ENCODE measurements at places on chromosomes 2 and 18.

DNA sequence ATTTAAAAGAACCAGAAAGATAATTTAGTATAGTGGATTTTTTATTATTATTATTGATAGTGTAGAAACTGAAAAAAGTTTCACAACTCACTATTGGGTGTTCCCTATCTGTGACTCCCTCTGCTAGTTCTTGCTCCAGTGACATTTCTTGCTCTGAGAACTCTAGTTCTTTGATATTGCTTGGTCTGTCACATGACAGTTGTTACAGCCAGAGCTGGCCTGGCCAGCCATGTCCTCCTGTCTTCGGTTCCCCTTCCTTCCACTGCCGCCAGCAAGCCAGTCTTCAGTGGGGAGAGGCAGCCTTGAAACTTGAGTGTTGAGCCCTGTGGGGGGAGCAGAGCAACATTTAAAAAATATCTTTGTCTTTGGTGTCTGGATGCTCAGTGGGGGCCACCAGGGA lies 7.6 kb upstream of the THOC1 start:
- DNase-seq, result no peak

DNA sequence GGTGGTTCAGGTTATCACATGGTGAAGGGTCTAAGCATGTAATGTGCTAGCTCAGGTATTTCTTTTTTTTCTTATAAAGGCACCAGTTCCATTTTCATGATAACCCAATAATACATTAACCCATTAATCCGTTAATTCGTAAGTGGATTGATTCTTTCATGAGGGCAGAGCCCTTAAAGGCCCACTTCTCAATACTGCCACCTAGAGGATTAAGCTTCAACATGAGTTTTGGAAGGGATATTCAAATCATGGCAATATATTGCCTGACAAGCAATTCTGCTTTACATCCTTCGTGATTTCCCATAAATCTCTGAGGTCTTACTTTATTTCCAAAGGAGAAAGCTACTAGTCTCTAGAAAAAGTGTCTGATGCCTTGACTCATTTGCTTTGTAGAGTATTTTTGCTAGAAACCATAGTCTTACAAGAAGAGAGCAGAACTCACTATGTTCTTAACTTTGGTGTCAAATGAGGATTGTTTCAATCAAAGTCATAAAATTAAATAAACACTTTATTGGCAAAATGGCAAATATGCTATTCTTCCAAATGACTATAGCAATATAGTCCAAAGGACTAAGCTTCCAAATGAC lies 271.3 kb downstream of the KCNS3 start:
- DNase-seq, result no peak

DNA sequence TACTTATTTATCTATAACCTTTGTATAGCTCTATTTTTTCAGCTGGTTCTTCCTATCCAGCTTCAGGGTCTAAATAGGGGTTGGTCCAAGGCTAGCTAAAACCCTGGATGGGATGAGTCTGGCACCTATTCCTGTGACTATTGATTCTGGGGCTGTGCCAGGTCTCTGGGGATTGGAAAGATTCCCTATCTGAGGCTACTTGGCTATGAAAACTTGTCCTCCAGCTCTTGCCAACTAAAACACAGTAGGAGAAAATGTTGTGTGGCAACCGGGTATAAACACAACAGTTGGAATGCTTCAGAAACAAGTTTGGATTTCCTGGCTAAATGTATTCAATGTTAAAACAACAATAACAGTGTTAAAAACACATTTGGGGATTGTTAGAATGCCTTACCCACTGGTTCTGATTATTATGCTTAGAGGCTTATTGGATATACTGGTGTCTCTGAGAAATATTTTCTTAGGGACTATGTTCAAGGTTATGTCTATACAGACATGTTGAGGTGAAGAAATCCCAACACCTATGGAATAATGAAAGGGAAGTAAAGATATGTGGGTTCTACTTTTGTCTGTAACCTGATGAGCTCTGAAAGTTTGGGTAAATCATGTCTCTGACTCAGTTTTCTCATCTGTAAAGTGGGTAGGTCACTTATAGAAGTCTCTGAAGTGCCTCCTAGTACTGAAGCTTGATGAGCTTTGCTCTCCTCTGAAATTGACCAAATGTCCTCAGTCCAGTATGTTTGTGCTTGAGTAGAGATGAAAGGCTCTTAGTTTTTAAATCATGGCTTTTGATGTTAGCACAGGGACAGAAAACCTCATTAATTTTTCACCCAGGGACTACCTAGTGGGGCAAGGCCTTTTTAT lies 460.7 kb downstream of the MTX2 start:
- DNase-seq, result no peak

- DNase-seq, result no peak
Measured at GRCh38 chr2:48530033-48530811, at the start of gene STON1. STON1 (plus strand) TSS chr2:48530154; CDS start chr2:48580634, 50,480 bp downstream.

DNA sequence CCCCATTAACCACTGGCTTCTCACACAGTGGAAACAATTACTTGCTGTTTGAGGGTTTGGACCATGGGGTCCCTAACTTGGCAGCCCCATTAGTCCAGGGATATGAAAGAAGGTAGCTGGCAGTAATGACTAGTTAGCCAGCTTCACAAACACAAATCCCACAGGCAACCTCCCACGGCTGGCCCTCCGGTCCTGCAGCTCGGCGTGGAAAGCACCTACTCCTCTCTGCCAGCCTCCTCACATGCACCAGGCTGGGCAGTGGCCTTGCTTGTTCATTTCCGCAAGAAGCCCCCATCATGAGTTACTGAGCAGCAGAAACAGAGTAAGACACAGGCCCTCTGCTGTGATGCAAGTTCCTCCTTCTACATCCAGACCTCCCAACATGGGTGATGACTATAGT lies 13.7 kb downstream of the C1QL2 start:
- DNase-seq, result no peak

DNA sequence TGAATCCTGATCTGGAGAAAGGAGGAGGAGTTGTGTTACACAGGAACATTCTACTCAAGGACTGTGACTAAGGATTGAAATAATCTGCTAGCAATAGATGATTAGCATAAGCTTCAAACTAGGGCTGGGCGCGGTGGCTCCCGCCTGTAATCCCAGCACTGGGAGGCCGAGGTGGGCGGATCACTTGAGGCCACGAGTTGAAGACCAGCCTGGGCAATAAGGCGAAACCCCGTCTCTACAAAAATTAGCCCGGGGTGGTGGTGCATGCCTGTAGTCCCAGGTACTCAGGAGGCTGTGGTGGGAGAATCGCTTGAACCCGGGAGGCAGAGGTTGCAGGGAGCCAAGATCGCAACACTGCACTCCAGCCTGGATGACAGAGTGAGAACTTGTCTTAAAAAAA lies 1.5 kb downstream of the TRMT61B start:
- no peak for DNase-seq
